GM23338 (cell line): ENCODE measurements at places on chromosomes 6 and 20.
A peak's percentile ranks its signal among the peaks of the same experiment; 100 is the strongest.

DNA sequence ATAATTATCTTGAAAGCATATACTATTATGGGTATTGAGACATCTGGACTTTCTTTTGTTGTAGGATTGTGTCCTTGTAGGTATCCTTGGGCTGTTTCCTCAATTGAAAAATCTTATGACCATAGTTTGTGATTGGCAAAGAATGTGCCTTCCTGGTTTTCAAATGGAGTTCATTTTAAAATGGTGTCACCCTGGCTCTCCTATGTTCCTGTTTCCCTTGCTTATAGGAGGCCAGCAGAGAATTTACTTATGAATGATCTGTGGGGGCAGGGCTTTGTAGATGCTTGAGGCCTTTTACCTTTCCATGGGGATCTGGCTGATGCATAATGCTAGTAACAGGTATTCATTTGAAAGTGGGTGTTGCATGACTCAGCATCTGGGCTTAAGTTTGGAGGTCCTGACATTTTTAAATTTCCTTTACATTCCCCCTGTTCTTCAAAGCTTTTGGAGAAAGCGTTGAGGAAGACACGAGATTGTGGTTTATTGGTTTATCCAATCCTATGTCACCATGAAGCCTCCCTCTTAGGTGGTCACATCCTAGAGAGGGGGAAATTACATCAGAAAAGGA is 135.0 kb upstream of the PROKR2 start:
- no peak for DNase-seq

GRCh38 chr6:37565267-37566110 is 65.8 kb upstream of the CCDC167 start:
- DNase-seq: peak; percentile 85

DNA sequence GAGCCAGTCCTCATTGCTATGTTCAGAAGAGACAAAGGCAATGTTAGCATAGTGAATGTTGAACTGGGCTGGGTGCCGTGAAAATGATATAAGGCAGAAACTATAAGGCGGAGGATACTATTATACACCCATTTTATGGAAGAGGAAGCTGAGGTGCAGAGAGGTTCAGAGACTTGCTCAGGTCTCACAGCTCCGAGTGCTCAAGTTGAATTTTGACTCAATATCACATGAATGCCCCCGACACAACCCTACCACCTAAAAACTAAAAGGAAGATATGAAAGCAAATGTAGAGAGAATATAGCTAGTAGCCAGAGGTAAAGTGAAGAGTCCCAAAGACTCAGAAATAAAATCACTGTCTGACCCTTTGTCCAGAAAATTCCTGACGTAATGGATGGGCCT is 56.7 kb downstream of the PPP1R16B start:
- DNase-seq: no peak

GRCh38 chr6:108777536-108777935 is 70.7 kb upstream of the ARMC2 start:
- no peak for DNase-seq

DNA sequence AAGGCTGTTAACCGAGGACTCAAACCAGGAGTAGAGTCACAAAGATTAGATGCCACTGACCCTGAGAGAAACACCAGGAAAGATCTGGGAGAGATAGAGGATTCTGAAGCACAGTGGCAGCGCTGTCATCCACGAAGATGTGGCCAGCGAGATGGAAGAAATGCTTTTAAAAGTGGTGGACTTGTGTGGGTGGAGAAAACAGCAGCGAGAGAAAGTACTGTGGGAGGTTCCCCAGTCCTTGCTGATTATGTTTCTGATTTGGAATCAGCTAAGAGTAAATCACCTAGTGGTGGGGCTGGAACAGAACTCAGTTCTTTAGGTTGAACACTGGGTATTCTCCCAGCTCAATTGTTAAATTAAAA is 435 bp upstream of the ZNF322 start:
- peak; percentile 35 for DNase-seq

GRCh38 chr20:50353289-50353961 is 156.8 kb upstream of the PTPN1 start:
- DNase-seq: no peak

GRCh38 chr6:116355796-116356195 is 15.0 kb upstream of the DSE start:
- no peak for DNase-seq

DNA sequence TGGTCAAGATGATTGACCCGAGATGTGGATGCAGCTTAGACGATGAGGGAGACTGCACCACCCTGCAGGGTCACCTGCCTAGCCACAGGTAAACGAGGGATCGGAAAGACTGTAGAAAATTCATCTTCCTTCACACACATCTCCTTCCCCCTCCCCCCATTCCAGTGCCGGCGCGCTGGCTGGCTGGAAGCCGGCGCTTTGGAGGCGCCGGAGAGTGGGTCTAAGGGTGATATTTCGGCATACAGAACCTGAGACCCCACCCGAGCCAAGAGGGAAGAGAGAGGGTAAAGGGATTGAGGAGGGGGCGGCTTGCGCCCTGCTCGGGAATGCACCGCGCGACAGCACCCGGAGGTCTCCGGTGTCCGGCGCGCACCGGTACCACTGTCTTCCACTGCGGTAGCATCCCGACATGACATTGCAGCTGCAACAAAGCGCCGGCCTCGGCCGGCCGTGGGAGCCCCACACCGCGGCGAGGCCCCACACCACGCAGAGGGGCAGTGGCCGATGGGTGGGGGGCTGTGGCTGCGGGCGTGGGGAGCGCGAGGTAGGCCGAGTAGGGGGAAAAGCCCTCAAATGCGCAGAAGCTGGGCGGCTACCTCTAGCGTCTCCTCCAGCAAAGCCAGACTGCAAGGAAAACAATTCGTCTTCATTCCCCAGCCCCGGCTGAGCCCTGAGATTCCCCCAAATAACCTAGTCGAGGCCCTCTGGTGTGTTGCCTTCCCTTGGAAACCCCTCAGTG is 984 bp downstream of the TNFRSF21 start:
- DNase-seq: peak; percentile 43

DNA sequence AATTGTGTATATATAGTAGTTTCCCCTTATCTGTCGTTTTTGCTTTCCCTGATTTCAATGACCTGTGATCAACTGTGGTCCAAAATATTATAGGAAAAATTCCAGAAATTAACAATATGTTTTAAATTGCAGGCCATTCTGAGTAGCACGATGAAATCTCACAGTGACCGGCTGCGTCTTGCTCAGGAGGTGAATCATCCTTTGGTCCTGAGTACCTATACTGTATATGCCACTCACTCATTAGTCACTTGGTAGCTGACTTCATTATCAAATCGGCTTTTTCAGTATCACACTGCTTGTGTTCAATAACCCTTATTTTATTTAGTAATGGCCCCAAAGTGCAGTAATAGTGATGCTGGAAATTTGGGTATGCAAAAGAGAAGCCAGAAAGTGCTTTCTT is 728.3 kb upstream of the EYS start:
- DNase-seq: no peak

- no peak for DNase-seq
Measured at GRCh38 chr6:160919723-160920440, 71.7 kb upstream of the MAP3K4 start.

GRCh38 chr6:65938000-65938399 is 231.0 kb upstream of the EYS start:
- DNase-seq: no peak

DNA sequence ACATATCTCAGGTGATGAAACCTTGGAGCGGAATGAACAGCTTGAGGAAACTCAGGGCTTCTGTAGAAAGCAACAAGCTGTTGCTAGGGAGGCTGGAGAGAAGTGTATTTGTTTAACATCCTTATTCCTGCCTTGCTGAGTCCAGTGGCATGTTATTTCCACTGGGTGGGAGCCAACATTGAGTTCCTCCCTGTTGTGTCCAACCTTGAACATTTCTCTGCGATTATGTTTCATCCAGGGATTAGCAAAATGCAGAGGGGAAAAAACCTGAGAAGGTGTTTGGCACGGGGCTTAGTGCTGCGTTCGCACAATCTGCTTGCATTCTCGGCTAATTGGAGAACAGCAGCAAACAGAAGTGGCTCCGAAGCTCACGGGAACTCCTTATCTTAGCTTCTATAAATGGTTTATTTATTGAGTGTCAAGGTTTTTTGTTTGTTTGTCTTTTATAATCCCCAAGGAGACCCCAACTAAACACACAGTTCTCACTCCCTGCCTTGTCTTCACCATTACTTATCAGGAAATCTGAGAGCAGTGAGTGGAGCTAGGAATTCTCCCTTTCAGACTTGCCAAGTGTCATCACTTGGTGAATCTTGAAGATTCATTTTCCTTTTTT is 412.8 kb downstream of the CDC5L start:
- no peak for DNase-seq
